ENCODE measurements at places on chromosomes 4 and X.

DNA sequence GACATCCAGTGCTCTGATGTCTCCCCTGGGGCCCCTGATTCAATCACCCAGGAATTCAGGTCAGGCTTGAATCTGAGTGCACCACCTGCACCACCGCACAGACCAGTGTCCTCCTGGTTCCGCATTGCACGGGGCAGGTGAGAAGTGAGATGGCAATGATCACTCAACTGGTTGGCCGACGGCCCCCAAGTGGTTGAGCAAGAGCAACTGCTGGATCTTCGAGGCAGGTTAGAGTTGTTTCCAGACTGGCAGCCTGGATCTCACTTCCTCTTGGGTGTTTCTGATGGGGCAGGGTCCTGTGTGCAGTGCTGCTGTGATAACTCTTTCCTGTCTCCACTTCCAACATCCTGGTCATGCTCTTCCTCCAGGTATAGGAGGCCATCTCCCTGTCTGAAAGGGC is 50.4 kb downstream of the C4orf50 start:
- no peaks in the 10 kb centered on the region for H3K4me1 ChIP-seq
- H3K27me3 ChIP-seq: peaks cover 10% of the 10 kb centered on the region
- H3K4me3 ChIP-seq: no peak overlapping the region
- H3K27ac ChIP-seq: no peak overlapping the region
- DNase-seq: no peak

DNA sequence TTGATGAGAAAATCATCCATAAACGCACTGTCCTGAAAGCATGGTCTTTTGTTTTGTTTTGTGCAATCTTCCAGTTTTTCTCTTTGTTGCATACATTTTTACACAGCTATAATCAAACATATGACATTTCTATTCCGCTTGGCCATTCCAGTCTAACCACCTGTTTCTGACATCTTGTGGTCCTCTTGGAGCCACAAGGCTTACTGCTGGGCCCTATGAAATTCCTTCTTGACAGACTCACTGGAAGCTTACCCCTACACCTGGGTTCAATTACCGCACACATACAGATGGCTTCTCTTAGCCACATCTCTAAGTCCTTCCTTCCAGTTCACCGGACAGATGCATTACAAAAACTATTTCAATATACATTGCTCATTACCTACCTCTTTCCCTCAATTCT is 72.4 kb downstream of the PAPSS1 start:
- no peaks in the 10 kb centered on the region for H3K4me1 ChIP-seq
- H3K36me3 ChIP-seq: peaks cover 3% of the 10 kb centered on the region
- DNase-seq: no peak
- no peaks in the 10 kb centered on the region for H3K27me3 ChIP-seq
- H3K27ac ChIP-seq: no peak overlapping the region
- H3K4me3 ChIP-seq: no peak overlapping the region

- no peaks in the 10 kb centered on the region for H3K4me1 ChIP-seq
- no peak overlapping the region for H3K4me3 ChIP-seq
- H3K27me3 ChIP-seq: no peaks in the 10 kb centered on the region
- no peaks in the 10 kb centered on the region for H3K36me3 ChIP-seq
These were observed 322.0 kb downstream of the FSTL5 start for GRCh38 chr4:161841759-161842158.

GRCh38 chrX:73768160-73768559 is 205.2 kb downstream of the CHIC1 start:
- no peaks in the 10 kb centered on the region for H3K27me3 ChIP-seq
- H3K4me1 ChIP-seq: no peaks in the 10 kb centered on the region
- H3K27ac ChIP-seq: no peak overlapping the region
- no peak overlapping the region for H3K4me3 ChIP-seq
- DNase-seq: no peak
- no peaks in the 10 kb centered on the region for H3K36me3 ChIP-seq

All from RWPE2 (cell line).